ENCODE measurements at places on chromosomes 3 and 15. TPM values are rescaled to one million over a fixed set of nuclear protein-coding genes. Genes with fewer than 3 reads are reported as not detected.

GRCh38 chr15:35603301-35603700 lies 57.3 kb upstream of the DPH6 start:
- no peak for DNase-seq

DNA sequence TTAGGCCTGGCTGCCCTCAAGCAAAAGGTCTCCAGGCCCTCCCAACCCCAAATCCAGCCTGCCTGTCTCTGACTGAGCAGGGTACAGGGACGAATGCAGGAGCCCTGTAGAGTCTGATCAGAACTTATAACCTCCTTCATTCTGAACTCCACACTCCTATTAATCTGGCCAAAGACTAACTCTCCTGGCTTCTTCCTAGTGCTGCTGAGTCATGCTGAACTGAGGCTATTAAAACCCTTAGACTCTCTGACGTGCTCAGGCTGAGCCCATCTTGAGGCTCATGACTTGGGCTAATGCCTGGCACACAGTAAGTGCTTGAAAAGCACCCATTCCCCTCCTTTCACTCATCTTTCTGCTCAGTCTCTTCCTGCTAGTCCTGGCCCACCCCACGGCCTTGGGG lies 81.9 kb downstream of the NUP210 start:
- no peak for DNase-seq

GRCh38 chr15:70762469-70763119 lies 764 bp downstream of the UACA start:
- peak; percentile 73 for DNase-seq

The NANOGP8 gene
- 0.09 TPM for polyA plus RNA-seq

The RBP2 gene
- polyA plus RNA-seq = not detected

The GREM1 gene
- polyA plus RNA-seq = 0.11 TPM

DNA sequence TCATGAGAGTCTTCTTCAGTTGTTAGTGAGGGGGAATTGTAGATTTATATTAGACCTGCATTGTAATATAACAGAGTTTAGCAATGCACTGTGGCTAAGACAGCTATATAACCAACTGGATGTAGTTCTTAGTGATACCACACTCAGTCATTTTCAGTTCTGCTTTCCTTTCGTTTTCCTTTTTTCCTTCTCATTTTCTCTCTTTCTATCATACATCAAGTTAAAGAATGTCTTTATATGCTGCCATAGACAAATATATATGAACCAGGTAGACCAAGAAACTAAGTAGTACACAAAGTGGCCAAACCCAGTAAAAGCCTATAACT lies 43.7 kb upstream of the CD47 start:
- no peak for DNase-seq

DNA sequence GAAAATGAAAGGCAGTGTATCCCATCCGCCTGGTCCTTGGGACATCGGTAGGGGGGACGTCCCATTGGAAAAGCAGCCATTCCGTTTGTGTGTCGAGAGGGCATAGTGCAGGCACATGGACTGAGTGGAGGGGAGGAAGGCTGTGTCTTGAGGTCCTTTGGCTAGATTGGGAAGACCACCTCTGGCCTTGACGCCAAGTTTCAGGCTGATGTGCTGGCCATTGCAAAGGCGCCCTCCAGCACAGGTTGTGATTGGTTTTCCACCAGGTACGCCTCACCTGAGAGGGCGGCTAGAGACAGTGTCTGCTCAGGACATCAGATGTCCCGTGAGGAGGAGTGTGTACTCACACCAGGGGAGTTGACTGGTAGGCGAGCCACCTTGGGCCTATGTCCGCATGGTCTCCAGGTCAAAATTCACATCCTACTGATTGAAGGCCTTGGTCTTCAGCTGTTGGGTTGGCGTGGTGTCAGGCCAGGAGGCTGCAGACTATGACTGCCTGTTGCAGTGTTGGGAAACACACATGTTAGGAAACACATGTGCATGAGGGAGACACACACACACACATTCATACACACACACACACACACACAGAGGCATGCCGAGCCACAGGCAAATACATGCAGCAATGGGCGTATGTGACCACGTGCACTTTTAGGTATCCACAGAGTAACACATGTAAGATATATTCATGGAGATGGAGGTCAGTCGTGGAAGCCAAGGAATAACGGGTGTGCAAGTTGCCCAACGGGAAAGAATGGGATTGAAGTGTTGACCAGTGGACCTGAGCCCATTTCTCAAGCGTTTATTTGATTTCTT lies 98.4 kb downstream of the SNRPN start:
- no peak for DNase-seq

The SLC15A2 gene
- 1.4 TPM for polyA plus RNA-seq

The GATA2 gene
- polyA plus RNA-seq = 14.3 TPM

GRCh38 chr3:126969586-126969985 lies 13.3 kb upstream of the PLXNA1 start:
- no peak for DNase-seq

GRCh38 chr3:172853921-172854666 lies 103.6 kb downstream of the ECT2 start:
- no peak for DNase-seq

- DNase-seq = no peak
Observed at GRCh38 chr15:54979964-54980363, 216.8 kb downstream of the RSL24D1 start.

- DNase-seq = peak; percentile 95
Observed at GRCh38 chr3:142976621-142977398, 13.3 kb upstream of the PAQR9 start.

The AHSG gene
- polyA plus RNA-seq = 0.05 TPM

DNA sequence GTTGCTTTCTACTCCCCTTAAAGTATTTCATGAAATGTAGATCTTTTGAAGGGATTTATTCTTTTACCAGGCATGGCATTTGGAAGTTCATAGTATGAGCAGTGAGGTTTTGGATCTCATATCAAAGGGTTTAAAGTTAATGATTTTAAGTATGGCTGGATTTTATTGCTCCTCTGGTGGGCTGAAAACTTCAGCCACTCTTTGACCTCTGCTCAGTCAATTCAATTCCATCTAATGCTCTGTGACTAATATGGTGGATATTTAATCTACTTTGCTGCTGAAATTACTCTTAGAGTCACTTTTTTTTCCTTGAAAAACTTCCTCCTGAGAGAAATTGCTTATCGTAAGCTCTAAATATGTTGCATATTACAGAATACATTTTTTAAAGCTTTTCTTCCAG lies 218.6 kb downstream of the NR2F2 start:
- no peak for DNase-seq

GRCh38 chr15:73357999-73358665 lies 10.6 kb downstream of the HCN4 start:
- no peak for DNase-seq

DNA sequence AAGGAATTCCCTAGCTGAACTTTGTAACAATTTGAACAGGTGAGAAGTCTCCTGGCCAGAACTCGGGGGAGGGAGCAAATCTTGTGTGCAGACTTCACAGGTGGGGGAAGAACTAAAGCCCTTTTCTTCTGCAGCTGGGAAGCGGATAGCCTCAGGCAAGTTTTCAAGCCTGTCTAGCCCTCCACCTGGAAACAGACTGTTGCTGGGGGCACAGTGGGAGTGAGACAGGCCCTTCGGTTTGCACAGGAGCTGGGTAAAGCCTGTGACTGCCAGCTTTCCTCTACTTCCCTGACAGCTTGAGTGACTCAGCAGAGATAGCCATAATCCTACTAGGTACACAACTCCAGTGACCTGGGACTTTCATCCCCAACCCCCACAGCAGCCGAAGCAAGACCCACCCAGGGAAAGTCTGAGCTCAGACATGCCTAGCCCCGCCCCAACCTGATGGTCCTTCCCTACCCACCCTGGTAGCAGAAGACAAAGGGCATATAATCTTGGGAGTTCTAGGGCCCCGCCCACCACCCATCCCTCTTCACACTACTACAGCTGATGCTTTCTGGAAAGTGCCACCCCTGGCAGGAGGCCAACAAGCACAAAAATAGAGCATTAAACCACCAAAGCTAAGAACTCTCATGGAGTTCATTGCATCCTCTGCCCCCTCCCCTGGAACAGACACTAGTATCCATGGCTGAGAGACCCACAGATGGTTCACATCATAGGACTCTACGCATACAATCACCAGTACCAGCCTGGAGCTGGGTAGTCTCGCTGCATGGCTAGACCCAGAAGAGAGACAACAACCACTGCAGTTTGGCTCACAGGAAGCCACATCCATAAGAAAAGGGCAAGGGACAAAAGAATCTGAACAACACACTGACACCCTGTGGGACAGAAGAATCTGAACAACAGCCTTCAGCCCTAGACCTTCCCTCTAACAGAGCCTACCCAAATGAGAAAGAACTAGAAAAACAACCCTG lies 479.0 kb downstream of the RAP2B start:
- no peak for DNase-seq

- DNase-seq = no peak
Observed at GRCh38 chr15:54990793-54991192, 205.9 kb downstream of the RSL24D1 start.

DNA sequence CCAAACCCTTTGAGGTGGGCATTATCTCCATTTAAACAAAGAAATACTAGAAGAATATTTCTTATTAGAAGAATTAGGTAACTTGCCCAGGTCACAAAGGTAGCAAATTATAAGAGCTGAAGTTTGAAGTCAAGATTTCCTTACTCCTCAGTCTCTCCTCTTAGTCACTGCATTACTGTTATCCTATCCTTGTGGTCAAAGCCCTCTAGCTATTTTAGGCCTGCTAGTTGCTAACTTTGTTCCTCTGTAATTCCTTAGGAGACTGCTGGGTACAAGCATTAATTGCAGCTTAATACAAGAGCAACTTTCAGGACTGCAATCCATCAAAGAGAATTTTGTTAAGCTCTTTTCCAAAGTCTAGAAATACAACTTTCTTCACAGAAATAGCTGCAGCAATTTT lies 528.2 kb downstream of the ZIC1 start:
- DNase-seq = no peak

Data from right cardiac atrium (tissue), 5 donors.